ENCODE measurements at places on chromosomes 11 and 22. TPM values are rescaled to one million over a fixed set of nuclear protein-coding genes. Genes with fewer than 3 reads are reported as not detected.

Gene TIMP3
- total RNA-seq = 269 TPM

Gene POTEH
- not detected for total RNA-seq

Gene UPK3A
- not detected for total RNA-seq

Gene OR52H1
- 0.96 TPM for total RNA-seq

Gene OR8A1
- not detected for total RNA-seq

Gene FGF19
- not detected for total RNA-seq

Gene APOL5
- total RNA-seq = not detected

Gene SSTR3
- total RNA-seq = not detected

Gene RFPL1
- not detected for total RNA-seq

Gene MAJIN
- total RNA-seq = not detected

Gene BRMS1
- 52.0 TPM for total RNA-seq

Gene SLC5A1
- 5.3 TPM for total RNA-seq

Gene TMEM151A
- total RNA-seq = 1.6 TPM

Gene CCDC81
- total RNA-seq = 1.3 TPM

Gene STX5
- 34.2 TPM for total RNA-seq

Gene C22orf31
- not detected for total RNA-seq

Gene LRP4
- total RNA-seq = 7.5 TPM

Gene MFRP
- total RNA-seq = not detected

Data from breast epithelium (tissue), 4 donors.